ENCODE measurements at places on chromosomes 6 and 20. TPM values are rescaled to one million over a fixed set of nuclear protein-coding genes. Genes with fewer than 3 reads are reported as not detected.

Gene SLC26A8
- not detected for total RNA-seq

Gene NR2E1
- total RNA-seq: not detected

Gene TRIM31
- total RNA-seq: 0.99 TPM

- DNase-seq: peak; percentile 58
Measured at GRCh38 chr6:73610444-73611275, 43.1 kb downstream of the SLC17A5 start.

DNA sequence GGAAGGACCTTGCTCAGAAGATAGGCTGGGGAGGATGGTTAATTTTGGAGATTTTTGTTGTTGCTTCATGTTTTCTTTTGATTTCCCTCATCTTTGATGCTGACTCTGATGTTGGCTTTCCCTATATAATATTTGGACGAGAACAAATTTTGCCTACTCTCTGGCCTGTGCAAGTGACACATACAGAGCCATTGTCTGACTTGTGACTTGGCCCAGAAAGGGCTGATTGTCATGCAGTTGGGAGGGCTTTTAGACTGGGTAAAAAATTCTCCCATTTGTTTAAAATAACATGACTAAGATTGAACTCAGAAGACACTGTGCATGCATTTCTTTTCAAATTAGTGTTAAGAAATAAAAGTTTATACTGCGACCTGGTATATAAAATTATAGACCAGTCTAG is 98.6 kb upstream of the SUPT3H start:
- DNase-seq: no peak

- peak; percentile 65 for DNase-seq
Measured at GRCh38 chr6:143745166-143746133, 67.7 kb downstream of the PHACTR2 start.

- no peak for DNase-seq
Measured at GRCh38 chr20:6299456-6299855, 176.6 kb upstream of the FERMT1 start.

GRCh38 chr6:7590918-7591302 is 912 bp downstream of the SNRNP48 start:
- no peak for DNase-seq
